Stimulated activated CD4-positive, alpha-beta T cell treated with anti-CD3 and anti-CD28 coated beads, Interleukin-1b, Interleukin-23, amount 100 ng/mL, for 1 hour (primary cell): ENCODE measurements at places on chromosomes 7 and 10.
A peak's percentile ranks its signal among the peaks of the same experiment; 100 is the strongest.

DNA sequence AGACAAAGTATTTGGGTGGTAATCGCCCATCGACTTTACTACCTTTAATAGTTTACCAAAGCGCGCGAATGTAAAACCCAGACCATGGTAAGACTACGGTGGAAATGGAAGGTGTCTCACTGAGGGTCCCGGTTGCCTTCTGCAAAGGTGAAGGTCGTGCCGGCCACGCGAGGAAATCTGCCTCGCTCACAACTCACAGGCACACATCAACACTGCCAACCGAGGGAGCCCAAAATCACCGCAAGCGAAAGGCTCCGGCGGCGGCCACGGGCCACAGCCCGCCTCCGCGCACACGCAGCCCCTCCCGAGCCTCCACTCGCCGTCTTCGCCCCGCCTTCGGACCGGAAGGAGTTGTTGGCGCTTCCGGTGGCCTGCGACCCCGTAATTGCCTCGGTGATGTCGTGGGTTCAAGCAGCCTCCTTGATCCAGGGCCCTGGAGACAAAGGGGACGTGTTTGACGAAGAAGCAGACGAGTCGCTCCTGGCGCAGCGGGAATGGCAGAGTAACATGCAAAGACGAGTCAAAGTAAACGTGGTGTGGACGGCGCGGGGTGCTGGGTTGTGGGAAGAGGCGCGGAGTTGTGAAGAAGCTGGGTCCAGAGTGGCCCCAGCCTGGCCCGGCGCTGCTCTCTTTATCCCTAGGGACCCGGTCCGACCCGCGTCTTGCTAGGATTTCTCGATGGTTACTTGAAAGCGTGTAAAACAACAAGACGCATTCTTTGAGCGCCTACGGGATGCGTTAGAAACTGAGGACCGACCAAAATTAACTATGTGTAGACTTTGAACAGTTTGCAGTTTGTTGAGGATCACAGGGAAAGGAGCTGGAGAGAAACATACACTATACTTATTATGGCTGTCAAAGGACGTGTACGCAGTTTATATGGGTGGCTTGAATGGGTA is at the start of gene YAE1:
TSS of gene YAE1 (plus strand) at position 382 of the 899 bp plus-strand sequence. CDS start at position 397, 15 bp downstream.
- peak; percentile 36 for DNase-seq

GRCh38 chr7:52074912-52075311 is 758.3 kb upstream of the COBL start:
- no peak for DNase-seq

- no peak for DNase-seq
These were observed 97.6 kb upstream of the ZNF438 start for GRCh38 chr10:31129271-31129670.

DNA sequence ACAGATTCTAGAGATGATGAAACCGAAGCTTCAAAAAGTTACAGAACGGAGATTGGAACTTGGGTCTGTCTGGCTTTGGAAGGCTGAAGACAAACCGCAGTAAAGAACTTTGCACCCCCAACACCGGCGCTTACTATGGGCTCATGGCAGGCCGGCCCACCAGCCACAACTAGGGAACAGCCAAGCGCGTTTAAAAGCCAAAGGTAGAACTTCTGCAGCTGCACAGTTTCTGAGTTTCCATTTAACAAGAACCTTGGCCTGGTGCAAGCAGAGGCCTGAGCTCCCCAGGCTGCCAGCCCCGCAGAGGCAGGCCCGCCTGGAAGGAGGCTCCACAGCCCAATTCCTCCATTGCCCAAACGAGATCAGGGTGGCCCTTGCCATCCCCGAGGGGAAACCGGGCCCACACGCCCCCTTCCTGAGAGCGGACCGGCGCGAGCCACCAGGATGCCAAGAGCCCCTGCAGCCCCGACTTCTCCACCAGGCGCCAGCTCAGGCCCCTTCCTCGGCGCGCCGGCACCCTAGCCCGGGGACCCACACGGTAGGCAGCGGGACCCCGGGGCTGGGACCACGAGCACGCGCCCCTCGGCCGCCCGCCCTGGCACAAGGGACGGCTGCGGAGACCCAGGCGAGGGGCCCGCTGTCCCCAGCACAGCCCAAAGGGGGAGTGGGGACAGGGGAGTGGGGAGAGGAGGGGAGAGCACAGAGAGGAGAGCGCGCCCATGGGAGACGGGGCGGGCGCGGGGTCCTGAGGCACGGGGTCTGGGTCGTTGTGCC is 566 bp downstream of the MAD1L1 start:
- no peak for DNase-seq

GRCh38 chr7:38506756-38507155 is 124.4 kb downstream of the AMPH start:
- DNase-seq, result no peak

GRCh38 chr10:58856508-58857240 is 319.8 kb upstream of the PHYHIPL start:
- no peak for DNase-seq

- no peak for DNase-seq
These were observed 135.3 kb upstream of the CCDC6 start for GRCh38 chr10:60041489-60042133.

- no peak for DNase-seq
These were observed 38.9 kb upstream of the IL6 start for GRCh38 chr7:22688084-22688483.

DNA sequence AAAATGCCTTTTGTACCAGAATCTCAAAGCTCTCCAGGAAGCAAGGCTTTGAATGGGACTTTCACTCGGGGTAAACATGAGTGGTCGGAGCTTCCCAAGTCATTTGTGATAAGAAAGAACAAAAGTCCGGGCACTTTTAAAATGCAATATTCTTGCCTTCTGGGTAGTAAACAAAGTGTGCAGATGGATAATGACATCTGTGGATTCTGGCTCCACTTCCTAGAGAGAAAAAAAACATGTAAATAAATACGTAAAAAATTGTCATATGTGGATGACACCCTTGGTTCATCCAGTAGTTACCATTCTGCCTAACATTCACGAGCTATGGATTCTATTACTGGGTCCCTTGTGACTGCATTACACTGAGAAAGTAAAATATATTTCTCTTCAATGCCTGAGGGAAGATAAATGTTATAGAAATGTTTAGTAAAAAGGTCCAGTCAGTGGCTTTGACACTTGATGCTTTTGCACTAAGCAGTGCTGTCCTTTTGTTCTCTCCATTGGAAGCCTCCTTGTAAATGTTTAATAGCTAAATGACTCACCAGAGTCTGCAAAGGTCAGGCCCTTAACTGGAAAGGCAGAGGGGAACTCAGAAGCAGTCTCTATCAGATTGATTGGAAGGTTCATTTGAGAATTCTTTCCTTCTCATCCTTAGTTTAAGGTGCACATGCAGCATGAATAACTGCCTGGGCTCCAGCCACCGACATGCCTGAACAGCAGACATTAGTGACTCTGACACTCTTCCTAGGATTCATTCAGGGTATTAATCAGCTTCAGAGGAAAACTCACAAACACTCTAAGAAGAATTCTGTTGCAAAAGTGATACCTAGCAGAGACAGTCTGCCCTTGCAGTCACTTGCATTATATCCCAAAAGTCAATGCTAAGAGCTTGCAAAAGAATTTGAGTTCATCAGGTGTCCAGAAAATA is 11.7 kb upstream of the EDRF1 start:
- no peak for DNase-seq

- no peak for DNase-seq
These were observed 263.0 kb downstream of the PHF14 start for GRCh38 chr7:11236680-11237079.

DNA sequence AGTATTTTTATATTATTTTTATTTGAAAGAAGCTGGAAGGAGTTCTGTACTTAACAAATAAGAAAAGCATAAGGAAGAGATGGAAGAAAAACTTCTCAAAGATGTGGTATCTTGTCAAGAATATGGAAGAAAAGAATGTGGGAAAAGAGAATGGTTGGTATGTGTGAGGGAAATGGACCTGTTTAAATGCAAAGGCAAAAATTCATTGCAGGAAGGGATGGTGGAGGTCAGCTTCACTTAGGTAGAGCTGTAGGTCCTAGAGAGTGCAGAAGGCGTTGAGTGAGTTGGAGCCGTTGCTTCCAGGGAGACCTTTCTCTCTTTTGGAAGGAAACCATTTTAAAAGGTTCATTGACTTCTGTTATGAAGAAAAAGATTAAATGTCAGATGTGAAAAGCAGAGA is 107.3 kb downstream of the EXOC4 start:
- DNase-seq, result no peak

- DNase-seq, result no peak
These were observed 208.7 kb downstream of the MAD1L1 start for GRCh38 chr7:2023877-2024566.

DNA sequence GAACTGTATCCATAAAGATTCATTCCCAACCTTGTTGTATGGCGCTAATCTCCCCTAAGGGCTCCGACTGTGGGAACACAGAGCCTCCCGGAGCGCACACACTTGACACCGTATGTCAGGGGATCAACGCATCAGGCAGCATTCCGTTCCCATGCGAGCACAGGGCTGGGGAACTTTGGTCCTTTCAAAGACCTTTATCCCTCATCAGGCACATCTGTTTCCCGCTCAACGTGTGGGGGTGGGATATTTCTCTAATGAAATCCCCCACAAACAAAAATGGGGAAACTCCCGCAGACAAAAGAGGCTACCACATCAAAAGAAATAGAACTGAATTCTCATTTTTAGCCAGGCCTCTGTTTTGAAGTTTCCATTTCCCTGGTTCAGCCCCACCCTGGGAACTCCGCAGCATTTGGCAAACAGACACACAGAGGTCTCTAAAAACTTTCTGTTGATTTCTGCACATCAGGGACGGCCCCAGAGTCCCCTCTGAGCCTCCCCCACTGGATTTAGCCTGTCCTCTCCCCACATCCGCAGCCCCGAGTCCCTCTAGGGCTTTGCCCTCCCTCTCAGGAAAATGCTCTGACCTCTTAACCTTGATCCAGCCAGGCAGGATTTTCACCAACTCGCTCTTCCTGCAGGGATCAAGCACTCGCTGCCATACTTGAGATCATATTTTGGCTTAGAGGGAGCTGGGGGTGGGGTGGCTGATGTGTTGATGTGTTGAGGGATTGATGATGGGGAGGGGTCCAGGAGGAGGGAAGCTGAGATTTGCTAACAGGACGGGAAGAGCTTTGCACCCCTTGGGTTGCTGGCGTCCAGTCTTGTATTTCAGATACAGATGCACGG is 6.6 kb downstream of the CPA5 start:
- DNase-seq, result no peak

- no peak for DNase-seq
These were observed 137.1 kb upstream of the UNC5B start for GRCh38 chr10:71075086-71075758.

GRCh38 chr10:105834261-105835059 is 1193.4 kb downstream of the SORCS3 start:
- no peak for DNase-seq

- no peak for DNase-seq
These were observed 147.7 kb downstream of the SND1 start for GRCh38 chr7:127799535-127800305.

DNA sequence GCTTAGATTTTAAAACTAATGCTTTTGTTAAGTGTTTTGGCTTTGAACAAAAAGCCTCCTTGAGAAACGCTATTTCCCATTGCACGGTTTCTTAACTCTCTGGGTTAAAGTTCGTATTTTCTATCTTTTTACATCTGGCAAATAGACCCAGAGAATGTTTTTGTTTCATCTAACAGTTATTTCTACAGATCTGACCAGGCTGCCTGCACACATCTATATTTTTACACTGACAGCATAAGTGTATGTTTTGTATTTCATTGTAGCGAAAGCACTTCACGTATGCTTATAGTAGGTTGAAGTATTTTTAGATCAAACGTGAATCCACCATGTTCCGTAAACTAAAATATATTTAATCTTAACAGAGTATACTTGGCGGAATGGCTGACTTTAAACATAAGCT is 477.3 kb downstream of the SDK1 start:
- no peak for DNase-seq

DNA sequence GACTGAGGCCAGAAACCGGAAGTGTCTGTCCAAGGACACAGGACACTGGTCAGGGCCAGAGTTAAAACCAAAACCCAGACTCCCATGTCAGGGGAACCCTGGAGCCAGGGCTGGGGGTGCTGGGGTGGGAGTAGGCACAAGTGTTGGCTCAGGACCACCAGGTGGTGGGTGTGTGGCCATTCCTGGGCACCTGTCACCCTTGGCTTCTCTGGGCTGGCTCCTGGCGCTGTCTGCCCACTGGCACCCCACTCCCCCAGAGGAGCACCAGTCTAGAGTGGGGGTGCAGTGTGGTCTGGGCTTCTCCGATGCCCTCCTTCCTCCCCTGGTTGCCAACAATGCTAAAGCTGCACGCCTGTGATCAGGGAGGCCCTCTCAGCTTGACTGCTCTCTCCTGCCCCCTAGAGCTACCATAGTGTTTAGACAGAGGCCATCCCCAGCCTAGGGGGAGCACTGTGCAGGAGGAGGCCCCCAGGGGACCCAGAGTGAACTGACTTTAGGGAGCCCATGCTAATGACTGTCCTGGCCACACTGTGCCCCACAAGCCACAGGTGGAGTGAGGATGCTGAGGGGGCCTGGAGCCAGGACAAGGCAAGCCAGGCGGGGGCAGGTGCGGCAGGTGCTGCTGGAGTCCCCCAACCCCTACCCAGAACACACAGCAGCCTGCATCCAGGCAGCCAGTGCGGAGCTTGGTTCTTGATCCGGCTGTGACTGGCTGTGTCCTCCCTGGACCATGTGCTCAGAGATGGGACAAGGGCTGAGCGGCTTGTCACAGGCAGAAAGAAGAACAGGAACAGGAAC is 11.0 kb downstream of the RASGEF1A start:
- DNase-seq, result no peak

DNA sequence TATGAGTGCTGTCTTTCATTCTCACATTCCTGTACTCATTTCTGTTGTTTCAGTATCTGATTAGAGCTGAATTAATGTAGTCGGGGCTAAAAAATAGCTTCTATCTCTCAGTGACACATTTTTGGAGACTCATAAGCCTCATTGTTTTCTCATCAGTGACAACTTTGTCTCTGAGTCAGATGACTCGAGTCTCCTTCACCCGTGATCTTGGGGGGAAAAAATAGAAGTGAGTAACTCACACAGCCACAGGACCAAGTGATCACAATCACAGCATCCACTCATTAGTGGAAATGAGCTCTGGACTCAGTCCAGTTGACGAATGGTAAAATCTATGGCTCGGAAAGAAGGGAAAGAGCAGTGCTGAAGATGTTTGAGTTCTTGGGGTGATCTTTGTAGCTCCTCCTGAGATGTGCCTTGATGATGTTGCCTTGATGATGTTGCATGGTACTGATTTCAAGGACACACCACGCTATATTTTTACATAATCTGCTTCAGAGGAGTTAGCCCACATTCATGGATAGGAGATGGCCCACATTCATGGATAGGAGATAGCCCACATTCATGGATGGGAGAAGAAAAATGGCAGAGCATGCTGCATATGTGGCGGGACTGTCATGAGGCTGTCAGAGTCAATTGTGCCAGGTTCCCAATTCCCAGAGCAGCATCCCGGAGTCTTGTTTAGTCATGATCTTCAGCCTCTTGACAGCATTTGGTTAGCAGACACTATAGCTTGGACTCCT is 214.7 kb downstream of the CELF2 start:
- DNase-seq, result no peak
